ENCODE measurements at places on chromosomes 11 and 22. TPM values are rescaled to one million over a fixed set of nuclear protein-coding genes. Genes with fewer than 3 reads are reported as not detected.

DNA sequence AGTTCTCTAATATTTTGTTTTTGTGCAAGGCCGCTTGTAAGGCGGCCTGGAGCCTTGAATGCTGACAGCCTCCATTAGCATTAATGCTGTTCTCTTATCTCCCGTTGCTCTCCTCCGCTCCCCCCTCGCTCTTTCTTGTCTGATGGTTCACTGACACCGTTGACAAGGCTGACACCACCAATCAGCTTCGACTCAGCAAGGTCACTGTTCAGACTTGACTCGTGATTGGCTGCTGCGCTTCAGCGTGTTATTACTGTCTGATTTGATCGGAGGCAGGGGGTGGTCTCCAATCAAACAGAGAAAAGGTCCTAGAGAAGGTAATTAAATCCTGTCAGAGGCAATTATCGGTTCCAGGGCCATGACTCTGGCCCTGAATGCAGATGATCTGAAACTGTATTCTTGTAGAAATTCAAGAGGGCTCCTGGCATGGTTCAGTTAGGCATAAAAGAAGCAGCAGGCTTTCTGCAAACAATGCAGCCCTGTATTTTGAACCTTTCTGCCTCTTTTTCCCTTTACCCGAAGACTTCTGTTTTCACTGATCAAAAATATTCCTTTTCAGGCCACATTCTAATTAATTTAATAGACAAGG, 49.3 kb upstream of the MPPED2 start:
- DNase-seq: no peak

DNA sequence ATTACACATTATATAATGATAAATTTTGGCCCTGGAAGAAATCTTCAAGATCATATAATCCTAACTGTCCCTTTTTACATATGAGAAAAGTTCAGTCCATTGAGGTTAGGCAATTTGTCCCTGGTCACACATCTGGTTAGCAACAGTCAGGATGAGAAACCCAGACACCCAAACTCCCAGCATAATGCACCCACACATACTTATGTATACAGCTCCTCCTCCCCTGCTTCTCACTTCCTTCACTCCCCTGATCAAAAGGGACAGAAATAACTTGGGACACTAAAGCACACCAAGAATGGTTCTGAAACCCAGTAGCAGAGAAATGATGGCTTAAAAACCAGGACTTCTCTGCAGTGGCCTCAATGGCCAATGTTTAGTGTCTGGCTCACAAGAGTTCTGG, 11.1 kb downstream of the NUMA1 start:
- no peak for DNase-seq

PTPMT1 gene
- total RNA-seq: 42.3 TPM

DNA sequence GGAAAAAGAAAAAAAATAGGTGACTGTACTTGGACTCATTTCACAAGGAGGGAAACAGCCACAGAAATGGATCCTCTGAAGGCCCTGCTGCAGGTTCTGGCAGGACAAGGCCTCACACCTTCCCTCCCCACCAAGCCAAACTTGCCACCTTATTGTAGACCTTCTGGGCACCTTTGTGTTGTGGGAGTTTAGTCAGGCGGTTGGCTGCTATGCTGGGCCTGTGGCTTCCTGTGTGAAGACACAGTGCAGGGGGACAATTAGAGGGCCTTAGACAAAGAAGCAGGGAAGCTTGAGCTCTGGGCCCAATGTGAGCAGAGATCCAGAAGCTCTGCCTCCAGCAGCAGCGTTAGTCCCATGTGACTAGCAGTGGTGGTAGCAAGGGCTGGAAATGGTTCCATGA, 4.2 kb downstream of the RAB1B start:
- no peak for DNase-seq

- peak; percentile 28 for DNase-seq
Measured at GRCh38 chr22:38967451-38968450, 10.3 kb downstream of the APOBEC3A start.

GRCh38 chr11:94513091-94513490, 830 bp downstream of the C11orf97 start:
- DNase-seq: no peak

DNA sequence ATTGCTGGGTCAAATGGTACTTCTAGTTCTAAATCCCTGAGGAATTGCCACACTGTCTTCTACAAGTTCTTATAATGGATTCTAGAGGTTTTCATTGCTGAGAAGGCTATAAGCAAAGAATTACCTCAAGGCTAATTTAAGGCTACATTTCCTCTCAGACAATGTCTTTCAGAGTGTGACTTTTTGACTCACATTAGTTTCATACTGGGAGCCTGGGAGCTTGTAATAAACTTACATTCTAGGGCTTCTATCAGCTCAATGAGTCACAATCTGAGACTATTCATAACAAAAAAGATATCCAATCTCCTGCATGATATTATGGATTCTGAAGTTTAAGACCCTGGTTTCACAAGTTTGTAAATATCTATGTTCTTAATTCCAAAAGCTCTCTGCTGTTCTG, 408.7 kb downstream of the LRRC4C start:
- DNase-seq: no peak

DNA sequence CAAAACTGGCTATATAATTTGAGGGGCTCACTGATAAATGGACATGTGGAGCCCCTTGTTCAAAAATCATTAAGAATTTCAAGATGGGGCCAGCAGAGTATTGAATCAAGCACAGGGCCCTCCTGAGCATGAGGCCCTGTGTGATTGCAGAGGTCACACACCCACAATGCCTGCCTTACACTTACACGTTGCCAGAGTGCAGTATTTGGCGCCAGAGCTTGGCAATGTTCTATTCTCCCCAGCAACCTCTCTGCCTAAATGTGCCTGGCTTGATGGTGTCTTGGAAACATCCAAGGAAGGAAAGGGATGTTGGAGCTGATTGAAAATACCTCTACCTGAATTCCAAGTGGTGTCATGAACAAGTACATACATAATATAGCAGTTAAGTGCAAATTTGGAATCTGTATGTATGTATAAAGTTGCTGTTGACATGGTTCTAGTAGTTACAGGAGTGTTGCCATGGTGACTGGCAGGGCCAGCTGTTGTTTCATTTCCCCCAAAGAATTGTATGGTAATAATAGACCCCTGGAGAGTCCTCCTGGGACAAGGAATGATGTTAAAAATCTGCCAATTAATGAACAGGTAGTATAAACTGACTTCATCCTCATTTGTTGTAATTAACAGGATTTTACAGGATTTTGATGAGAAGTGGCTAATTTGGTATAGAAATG, 205.7 kb upstream of the NAV2 start:
- no peak for DNase-seq

- DNase-seq: no peak
Measured at GRCh38 chr22:31288496-31289240, 3.6 kb downstream of the PIK3IP1 start.

GRCh38 chr11:8253566-8253965, 10.1 kb downstream of the LMO1 start:
- no peak for DNase-seq

BIK gene
- total RNA-seq: 2.6 TPM

TUBA8 gene
- 1.4 TPM for total RNA-seq

DNA sequence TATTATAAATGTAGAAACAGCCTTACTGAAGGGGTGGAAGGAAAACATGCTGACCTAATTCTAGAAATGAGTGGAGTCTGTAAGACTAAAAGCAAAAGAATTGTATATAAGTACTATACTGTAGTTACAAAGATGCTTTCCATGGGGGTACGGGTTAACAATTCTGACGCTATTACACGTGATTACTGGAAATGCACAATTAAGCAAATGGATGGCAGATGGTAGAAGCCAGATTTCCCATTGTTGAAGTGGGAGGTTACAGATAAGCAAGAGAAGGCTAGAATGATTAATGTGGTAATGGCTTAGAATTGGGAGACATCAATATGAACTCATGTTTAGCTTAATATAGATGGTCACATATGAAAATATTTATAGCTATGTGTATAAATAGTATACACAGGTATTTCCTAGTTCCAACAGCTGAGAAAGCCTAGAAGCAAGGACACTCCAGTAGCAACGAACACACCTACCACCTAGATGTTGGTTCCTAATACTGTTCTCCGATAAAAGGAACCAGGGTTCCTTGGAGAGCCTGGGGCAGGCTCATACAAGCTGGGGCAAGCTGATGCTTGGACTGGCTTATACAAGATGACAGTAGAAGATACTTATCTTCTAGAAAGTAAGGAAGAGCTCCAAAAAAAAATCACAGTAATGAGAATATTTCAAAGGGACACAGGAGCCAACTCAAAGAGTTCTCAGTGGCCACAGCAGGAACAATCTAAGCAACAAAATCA, 13.5 kb downstream of the SMC1B start:
- no peak for DNase-seq

DNA sequence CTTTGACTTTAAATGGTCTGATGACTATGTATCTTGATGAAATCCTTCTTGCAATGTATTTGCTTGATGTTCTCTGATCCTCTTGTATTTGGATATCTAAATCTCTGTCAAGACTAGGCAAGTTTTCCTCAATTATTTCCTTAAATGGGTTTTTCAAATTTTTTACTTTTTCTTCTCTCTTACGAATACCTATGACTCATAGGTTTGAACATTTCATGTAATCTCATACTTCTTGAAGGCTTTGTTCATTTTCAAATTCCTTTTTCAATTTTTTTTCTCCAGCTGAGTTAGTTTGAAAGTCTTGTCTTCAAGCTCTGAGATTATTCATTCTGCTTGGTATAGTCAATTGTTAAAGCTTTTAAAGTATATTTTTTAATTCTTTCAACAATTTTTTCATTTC, 13.1 kb downstream of the OR10W1 start:
- no peak for DNase-seq

DNA sequence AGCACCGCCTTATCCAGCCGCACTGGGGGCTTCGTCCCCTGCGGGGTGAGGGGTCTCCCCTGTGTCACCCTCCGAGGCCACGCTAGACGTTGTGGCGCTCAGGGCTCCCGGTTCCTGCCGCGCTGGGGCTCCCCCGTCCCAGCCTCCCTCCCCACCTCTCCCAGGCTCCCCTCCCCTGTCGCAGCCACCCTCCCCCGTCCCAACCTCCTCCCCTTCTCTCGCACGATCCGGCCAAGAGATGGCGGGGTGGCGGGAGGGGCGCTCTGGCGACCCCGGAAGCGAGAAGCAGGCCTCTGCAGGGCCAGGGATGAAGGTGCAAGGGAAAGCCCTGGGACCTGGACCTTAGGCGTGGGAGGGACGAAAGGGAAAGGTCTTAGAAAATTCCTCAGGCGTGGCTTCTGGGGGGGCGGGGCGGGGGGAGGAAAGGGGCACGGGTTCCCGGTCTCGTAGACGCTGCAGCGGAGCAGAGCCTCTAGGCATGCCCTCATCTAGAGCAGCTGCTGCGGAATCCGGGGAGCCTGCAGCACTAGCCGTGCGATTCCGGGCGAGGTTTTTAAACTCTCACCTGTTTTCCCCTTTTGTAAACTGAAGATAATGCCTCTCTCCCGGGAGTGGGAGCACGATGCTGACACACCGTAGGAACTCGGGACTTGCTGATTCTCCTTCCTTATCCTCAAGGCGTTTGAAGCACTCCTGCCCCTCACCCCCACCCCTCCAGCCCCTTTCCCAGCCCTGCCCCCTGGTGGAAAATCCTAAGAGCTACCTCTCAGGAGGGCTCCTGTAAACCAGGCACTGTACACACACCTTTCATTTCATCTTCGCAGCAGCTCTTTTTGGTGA, 14.4 kb downstream of the KCNJ5 start:
- peak; percentile 34 for DNase-seq

DNA sequence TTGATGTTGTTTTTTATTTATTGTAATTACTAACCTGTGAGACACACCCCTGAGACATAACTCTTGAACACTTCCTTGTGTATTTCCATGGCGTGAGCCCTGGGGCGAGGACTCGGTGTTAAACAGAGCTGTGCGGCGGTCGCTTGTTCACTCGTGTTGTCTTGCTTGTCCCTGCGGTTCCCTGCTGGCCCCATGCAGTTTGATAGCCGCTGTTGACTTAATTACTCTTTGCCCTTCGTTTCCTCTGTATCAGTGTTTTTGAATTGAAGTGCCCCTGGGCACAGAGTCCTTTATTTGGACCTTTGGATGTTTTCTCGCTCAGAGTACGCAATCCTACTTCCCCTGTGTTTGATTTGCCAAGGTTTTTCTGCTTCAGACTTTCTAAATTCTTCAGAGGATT, 52.7 kb downstream of the TBC1D22A start:
- DNase-seq: no peak

- peak; percentile 26 for DNase-seq
Measured at GRCh38 chr22:25076336-25076735, 123.3 kb upstream of the CRYBB3 start.

P4HA3 gene
- total RNA-seq: not detected

GRCh38 chr11:119025978-119026766, 4.5 kb downstream of the SLC37A4 start:
- DNase-seq: no peak

DNA sequence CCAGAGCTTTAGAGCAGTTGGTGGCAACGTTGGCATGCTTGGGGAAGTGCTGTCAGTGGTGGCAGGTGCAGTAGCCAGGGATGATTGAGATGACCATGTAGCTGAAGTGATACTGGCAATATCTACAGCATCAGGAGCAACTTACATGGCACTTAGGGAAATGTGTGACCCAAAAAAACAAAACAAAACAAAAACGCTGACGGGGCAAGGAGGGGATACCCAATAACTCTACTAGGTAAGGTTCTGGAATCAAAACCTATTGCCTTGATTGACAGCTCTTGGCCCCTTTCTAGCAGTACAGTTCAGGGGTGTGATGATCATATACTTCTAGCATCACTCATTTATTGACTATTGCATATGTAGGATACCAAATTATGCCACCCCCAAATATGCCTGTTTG, 312.6 kb downstream of the AASDHPPT start:
- no peak for DNase-seq

DNA sequence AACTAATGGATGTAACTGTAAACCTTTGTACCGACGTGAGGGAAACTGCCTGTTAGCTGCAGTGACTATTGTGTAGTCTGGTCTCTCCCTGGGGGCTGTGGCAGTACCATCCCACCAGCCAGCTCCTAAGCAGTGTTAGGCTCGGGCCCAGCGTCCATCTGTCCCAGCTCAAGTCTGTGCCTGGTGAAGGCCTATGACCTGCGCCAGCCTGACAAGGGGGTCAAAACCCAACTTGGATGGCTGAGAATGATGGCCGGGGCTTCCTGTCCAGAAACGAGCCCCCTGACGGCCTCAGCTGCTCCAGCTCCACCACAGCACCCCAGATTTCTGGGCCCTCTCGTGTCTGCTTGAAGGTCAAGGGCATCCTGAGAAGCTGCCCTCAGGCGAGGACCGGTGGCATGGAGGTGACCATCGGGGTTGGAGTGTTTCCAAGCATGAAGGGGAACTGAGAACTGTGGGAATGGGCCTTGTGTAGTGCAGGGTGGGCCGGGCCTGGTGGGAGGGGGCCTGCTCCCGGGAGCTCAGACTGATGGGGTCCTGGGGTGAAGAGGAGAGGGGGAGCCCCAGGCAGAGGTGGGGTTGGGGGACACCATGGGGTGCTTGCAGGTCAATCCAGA, 14.3 kb upstream of the SPI1 start:
- DNase-seq: no peak

- DNase-seq: no peak
Measured at GRCh38 chr11:102307727-102308038, 9.6 kb upstream of the BIRC3 start.

- no peak for DNase-seq
Measured at GRCh38 chr11:21494946-21495345, 697.9 kb upstream of the ANO5 start.

- DNase-seq: no peak
Measured at GRCh38 chr22:44402196-44403111, 89.7 kb upstream of the SHISAL1 start.

GRCh38 chr22:36029406-36029755, 757 bp upstream of the RBFOX2 start:
- DNase-seq: no peak

Data from activated CD4-positive, alpha-beta memory T cell treated with anti-CD3 and anti-CD28 coated beads, Interleukin-2, amount 10 ng/mL, durations not matched to agents 7 days and 5 days (primary cell).